ENCODE measurements at places on chromosomes 13 and 19.
A peak's percentile ranks its signal among the peaks of the same experiment; 100 is the strongest.

- no peak for DNase-seq
Measured at GRCh38 chr13:45436953-45437352, 18.8 kb upstream of the SLC25A30 start.

DNA sequence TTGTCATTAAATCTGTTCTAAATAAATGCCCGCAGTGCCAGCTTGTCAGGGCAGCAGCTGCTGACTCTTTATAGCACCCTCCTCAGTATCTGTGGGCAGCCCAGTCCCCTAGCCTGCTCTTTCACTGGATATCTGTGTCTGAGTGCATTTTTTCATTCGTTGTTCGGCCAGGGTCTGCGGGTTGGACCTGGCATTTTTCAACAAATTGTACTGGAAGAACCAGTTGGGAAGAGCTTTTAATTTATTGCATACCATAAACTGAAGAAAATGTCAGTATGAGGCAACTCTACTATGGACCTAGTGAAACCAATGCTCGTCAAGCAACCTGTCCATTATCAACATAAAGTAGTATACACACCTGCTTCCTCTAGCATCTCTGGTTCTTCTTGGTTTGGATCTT is 8.6 kb downstream of the NLRP13 start:
- no peak for DNase-seq

DNA sequence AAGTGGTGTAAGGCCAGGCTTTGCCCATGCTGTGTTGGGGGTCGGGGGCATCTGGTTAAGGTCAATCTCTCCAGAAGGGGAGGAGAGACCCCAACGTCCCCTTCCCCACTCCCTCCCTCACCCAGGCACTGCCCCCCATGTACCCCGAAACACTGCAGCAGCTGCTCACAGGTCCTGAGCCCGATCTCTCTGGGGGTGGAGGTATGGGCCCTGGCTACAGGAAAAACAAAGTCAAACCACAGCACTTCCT is 10.2 kb downstream of the CAPN12 start:
- no peak for DNase-seq

DNA sequence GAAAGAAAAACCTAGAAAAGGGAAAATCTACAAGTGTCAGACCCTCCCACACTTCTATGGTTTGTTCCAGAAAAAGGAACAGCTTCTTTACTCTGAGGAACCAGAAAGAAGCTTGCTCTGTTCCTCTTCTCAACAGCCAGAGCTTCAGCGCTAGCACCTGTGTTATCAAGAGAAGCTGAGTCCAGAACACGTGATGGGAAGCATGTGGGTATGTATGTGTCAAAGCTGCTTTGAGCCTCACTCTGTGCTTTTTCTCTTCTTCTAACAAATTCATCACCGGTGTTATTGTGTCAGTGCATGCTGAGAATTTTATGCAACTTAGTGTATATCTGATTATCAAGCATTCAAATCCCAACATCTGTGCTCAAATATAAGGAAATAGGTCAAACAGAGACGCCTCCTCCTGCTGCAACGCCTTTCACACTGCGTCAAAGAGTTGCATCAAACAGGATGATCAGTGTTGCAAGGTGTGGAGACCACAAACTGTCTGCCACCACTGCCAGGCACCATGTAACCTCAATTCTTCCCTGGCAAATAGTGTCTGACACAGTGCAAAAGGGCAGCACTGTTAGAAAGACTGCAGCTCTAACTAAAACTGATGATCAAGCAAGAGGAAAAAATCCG is 83.9 kb downstream of the LRRC63 start:
- DNase-seq = no peak

- DNase-seq = no peak
Measured at GRCh38 chr13:43315522-43315921, 292.1 kb downstream of the DNAJC15 start.

DNA sequence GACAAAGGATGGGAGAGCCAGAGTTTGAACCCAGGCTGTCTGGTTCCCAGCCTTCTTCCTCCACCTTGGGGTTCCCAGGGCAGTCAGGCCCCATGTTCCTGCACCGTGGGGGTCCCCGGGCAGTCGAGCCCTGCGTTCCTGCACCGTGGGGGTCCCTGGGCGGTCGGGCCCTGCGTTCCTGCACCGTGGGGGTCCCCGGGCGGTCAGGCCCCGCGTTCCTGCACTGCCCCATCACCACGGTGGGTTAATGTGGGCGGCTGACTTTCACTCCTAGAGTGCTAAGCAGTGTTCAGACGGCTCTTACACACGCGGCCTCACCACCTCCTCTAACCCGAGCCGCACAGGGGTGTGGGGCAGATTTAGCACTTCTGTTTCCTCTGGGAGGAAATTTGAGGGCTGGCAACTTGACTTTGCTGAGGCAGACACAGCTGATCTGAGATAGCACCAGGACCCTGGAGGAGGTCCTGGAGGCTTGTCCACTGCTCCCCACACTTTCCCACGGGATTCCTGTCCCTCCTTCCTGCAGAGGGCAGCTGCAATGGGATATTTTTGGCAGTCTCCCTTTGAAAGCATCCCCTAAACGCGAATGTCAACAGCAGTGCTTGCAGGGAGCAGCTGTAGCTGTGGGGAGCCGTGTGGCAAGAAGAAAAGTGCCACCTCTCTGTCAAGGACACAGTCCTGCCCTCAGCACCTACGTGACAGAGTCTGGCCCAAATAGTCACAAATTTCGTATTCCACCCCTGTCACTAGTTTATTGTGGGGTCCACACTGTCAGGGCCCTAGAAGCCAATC is 239.4 kb downstream of the TEX29 start:
- no peak for DNase-seq

- no peak for DNase-seq
Measured at GRCh38 chr13:25709088-25709487, 337.3 kb downstream of the ATP8A2 start.

- no peak for DNase-seq
Measured at GRCh38 chr13:91134803-91135184, 212.7 kb upstream of the MIR17HG start.

GRCh38 chr13:64369121-64369520 is 2861.0 kb downstream of the PCDH9 start:
- no peak for DNase-seq

GRCh38 chr13:74024856-74025255 is 109.3 kb downstream of the KLF12 start:
- DNase-seq = no peak

GRCh38 chr19:9406798-9407352 is 28.5 kb downstream of the ZNF266 start:
- peak; percentile 17 for DNase-seq

DNA sequence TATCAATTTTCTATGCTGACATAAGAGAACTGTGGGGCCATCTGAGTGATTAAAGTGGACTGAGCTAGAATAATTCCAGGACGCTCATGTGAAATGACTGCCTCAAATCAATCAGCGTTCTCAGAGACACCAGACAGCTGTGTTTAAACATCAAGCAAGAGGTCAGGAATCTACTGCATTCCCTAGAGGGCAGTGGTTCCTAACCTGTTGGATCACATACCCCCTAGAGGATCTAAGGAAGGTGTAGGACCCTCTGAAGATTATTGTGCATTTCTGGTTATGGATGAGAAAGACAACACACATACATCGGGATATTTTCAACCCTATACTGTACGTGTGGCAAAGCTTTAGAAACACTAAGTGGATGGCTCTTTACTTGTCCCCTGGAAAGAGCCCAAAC is 51.8 kb upstream of the FREM2 start:
- no peak for DNase-seq

- DNase-seq = no peak
Measured at GRCh38 chr13:106152047-106152446, 383.4 kb downstream of the EFNB2 start.

GRCh38 chr13:78129823-78130222 is 211.2 kb upstream of the EDNRB start:
- no peak for DNase-seq

DNA sequence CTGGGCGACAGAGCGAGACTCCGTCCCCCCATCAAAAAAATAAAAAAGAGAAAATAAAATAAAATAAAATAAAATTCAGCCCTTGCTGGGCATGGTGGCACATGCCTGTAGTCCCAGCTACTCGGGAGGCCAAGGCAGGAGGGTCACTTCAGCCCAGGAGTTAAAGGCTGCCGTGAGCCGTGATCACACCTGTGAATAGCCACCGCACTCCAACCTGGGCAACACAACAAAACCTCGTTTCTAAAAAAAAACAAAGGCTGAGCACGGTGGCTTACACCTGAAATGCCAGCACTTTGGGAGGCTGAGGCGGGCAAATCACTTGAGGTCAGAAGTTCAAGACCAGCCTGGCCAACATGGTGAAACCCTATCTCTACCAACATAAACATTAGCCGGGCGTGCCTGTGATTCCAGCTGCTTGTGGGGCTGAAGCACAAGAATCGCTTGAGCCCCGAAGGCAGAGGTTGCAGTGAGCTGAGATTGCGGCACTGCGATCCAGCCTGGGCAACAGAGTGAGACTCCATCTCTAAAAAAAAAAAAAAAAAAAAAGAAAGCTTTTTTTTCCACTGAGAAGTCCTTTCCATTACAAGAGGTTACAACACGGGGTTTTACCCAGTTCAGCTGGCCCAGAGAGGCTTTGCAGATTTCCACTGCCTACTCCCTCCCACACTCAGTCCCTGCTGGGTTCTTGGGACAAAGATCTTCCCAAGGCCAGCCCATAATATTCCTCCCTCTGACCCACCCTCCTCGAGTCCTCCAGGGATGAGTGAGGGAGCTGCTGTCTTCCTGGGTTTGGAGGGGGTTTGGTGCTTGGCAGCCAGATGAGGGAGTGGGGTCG is 6.4 kb downstream of the ANGPTL4 start:
- DNase-seq = no peak

- no peak for DNase-seq
Measured at GRCh38 chr13:78610381-78610883, 7.1 kb upstream of the POU4F1 start.

- DNase-seq = no peak
Measured at GRCh38 chr19:3057275-3057714, 5.0 kb downstream of the TLE5 start.

- DNase-seq = no peak
Measured at GRCh38 chr13:22227895-22228294, 557.0 kb downstream of the FGF9 start.

DNA sequence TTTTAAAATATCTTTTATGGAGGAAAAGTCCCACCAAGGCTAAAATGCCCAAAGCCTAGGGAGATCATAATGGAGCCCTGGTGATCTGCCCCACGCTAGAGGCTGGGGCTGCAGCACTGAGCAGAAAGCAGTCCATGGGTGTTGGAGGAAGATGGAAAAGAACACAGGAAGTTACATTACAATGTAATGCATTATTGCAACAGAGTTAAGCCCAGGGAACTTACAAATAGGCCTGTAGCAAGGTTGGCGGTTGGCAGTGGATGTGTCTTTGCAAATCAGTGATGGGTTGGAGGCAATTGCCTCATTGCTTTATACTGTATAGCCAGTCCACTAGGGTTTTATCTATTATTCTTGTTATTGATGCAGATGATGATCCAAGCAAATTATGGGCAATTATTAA is 399.9 kb downstream of the NDFIP2 start:
- DNase-seq = no peak

DNA sequence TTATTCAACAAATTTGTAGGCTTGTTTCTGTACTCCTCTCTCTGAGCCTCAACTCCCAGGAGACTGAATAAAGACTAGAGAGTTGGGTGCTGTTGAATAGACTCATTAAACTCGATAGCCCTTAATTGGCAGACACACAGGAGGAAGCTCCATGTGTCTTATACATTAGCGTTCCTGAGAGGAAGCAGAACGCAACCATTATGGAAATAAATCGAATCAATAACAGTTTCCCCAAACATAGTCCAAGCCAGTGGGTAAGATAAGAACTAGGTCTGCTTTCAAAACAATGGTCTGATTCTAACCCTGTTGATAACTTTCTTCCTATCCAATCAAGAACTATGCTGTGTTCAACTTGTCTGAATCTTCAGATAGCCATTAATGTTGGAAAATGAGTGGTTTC is 118.1 kb upstream of the FNDC3A start:
- DNase-seq = no peak

GRCh38 chr13:20544201-20544923 is 18.7 kb upstream of the CRYL1 start:
- DNase-seq = no peak

GRCh38 chr13:28942906-28943305 is 122.8 kb downstream of the MTUS2 start:
- no peak for DNase-seq

- DNase-seq = no peak
Measured at GRCh38 chr19:4505570-4506448, 12.5 kb downstream of the PLIN4 start.

DNA sequence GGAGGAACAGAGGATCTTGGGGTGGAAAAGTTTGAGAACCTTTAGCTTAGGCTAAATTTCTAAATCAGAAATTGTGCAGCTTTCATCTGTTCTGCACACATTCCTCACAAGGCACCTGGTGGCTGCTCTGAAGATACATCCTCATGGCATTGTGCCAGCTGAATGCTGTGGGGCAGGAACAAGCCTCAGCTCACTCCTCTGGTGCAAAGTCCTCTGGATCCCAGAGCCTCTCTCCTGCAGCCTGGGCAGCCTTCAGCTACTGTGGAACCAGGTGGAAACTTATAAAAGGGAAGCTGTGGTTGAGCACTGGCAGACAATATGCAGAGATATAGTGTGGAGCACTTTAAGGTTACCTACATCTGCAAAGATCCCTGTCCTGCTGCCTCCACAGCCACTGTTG is 72.3 kb downstream of the KCTD12 start:
- DNase-seq = no peak

DNA sequence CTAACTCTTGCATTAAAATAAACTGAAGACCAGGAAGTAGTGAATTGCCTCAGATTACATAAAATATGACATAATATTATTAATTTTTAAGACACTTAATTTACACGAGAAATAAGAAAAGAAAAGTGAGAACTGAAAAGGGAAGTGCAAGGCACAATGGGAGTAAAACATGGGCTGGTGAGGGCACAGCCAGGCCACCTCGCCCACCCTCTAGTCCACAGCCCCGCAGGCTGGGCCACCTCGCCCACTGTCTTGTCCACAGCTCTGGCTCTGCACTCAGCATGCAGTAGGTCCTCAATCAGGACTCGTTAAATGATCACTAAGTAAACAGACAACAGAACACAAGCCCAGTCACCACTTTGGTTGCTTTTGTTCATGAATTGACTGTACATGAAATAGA is 67.8 kb upstream of the ARHGEF7 start:
- DNase-seq = no peak

Data from smooth muscle cell of the brain vasculature (primary cell).